Activated T-cell treated with anti-CD3 and anti-CD28 coated beads for 48 hours (primary cell): ENCODE measurements at places on chromosomes 7 and 10.

DNA sequence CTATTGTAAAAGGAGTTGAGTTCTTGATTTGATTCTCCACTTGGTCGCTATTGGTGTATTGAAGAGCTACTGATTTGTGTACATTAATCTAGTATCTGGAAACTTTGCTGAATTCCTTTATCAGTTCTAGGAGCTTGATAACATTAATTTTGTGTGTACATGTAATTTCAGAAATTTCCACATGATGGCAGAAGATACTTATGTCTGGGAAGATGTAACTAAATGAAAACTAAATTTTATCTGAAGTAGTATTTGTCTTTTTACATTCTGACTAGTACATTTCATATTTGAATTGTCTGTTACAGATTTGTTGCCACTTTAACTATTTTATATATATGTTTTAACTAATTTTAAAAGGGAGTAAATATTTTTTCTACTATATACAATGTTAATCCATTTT, 27.6 kb downstream of the SDHAF3 start:
- no peak for DNase-seq

GRCh38 chr10:92011560-92012214, 88.1 kb downstream of the BTAF1 start:
- no peak for DNase-seq

GRCh38 chr10:128316121-128316726, 190.0 kb upstream of the MKI67 start:
- no peak for DNase-seq

GRCh38 chr10:96360766-96361165, 2.0 kb upstream of the OPALIN start:
- DNase-seq, result no peak

DNA sequence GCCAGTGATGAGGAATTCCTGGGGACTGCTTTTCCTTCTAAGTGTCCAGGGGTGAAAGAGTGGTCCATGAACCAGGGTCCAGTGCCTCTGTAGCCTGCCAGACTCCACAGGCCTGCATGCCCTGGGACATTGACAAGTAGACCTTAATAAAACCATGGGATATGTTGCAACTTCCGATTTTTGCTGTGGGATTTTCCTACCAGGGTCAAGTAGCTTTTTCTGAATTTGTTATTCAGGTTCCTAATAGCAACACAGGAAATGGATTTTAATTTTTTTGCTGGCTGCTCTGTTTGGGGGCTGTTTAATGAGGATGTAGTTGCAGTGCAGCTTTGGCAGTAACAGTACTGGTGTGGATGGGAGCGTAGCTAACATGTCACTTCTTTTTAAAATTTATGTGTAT, 42.1 kb downstream of the WBP1L start:
- DNase-seq, result no peak
